Hepatic stellate cell (primary cell): ENCODE measurements at places on chromosomes 7 and 10.

GRCh38 chr10:8588135-8588534, 533.6 kb downstream of the GATA3 start:
- no peak for DNase-seq

DNA sequence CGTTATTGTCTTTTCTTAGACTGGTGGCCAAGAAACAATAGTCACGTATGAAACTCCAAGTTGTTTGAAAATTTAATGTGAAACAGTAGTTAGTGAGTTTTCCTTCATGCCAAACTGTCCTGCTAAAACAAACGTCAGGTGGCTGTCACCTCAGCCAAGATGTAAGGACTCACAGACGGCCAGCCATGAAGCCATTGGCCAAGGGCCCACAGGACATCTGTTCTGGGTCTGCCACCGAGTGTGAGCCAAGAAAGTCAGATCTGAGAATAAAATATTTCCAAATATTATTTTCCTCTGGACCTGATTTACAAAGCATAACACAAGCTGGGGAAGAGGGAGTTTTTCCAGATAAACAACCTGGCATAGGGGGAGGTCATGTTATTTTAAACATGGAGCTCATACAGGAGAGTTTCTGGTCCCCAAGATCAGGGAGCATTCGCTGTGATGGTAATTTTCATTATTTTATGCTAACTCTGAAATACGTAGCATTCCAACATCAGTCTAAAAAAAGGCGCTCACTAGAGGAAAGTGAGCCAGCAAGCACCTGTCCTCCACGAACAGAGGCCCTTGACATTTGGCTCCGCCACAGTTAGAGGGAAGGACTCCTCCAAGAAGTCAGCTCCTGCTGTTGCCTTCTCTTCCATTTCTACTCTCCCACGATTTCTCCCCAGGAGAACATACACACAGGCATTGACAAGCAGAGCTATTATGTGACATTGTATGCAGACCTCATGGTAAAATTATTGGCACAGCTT, 38.9 kb upstream of the LANCL2 start:
- no peak for DNase-seq

DNA sequence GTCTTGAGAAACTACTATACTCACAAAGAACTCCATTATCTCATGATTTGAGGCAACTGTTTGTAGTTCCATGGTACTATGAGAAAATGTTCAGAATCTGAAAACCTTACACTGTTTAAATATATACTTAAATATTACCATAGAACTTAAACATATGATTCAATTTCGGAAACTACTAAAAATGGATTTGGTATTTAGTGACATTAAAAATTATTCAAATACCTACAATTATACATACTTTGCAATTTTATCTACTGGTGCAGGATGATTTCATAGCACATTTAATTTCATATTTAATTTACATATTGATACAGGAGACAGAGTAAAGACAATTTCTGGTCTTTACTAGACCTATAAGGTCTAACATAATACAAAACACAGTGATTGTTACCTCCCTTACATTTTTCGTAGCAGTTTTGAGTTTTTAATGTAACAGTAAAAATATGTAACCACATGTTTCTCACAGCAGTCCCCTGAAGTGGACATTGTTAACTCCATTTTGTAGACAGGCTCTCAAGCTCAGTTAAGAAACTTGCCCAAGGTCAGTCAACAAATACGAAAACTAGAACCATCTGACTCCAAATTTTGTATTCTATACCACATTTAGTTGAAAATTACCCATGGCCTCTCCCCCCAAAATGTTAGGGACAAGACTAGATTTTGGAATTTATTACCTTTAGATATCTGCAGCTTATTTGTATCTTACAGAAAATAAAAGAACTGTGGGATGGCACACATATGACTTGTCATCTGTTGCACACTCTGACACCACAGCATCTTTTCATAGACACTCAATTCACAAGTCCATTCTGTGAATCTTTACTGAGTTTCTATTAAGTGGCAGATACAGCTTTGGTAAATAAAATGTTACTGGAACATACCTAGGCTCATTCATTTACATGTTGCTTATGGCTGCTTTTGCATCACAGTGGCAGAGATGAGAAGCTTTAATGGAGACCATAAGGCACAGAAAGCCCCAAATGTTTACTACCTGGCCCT, 36.8 kb downstream of the MTPN start:
- DNase-seq = no peak

- DNase-seq = no peak
Measured at GRCh38 chr7:2639181-2639681, 7.4 kb downstream of the TTYH3 start.

GRCh38 chr7:99080679-99081078, 63.2 kb downstream of the SMURF1 start:
- no peak for DNase-seq

- no peak for DNase-seq
Measured at GRCh38 chr7:85972504-85973141, 671.1 kb upstream of the GRM3 start.

DNA sequence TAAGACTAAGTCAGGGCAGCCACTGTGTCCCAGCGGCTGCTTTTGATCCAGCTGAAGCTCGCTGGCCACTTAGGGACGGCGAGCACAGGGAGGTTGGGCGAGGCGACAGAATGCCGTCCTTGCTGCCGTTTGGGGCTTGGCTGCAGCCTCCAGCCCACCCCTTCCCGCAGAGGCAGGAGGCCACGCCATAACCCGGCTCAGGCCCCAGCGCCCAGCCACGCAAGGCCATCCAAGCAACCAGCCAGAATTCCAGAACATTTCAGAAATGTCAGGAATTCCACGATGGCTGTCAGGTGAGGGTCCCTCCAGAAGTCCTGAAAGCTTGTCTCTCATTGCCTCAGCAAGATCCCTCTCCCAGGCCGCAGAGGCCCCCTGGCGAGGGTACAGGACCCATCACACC, 479.1 kb upstream of the FOXK1 start:
- no peak for DNase-seq

DNA sequence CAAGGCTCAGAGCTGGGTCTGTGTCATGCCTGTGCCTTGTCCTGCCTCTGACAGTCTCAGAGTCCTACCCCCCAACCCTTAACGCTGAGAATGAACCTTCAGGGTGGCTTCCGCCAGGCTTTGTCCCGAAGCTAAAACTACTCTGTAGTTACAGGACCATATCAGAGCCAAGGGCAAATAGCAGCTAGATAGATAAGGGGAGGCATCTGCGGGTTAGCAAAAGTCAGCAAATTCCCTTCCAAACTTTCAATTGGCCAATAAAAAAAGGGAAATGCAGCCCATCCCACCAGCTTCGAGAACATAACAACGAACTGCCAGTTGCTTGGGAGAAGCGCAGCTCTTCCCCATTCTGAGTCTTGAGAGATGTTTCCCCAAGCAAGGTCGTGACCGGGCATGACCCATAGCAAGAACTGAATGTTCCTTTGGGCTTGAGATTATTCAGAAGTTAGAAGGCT, 17.7 kb downstream of the CCL24 start:
- no peak for DNase-seq

DNA sequence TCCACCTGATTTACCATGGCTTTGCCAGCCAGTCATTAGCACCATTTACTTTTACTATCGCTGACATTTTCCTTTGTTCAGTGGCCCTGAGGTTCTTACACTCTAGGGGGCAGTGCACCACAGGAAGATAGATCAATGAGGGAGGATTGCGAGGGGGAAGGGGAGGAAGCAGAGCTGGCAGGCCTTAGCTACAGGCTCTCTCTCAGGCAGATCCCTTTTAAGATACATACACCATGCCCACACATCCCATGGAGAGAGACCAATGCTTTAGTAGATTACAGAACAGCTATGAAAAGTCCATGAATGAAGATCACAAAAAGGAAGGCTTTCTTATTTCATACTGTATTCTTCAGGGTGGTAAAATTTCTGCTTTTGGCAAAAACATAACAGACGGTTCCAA, 47.4 kb downstream of the DENND11 start:
- peak; percentile 63 for DNase-seq
